ENCODE measurements at places on chromosomes 16 and 17. TPM values are rescaled to one million over a fixed set of nuclear protein-coding genes. Genes with fewer than 3 reads are reported as not detected.
A peak's percentile ranks its signal among the peaks of the same experiment; 100 is the strongest.

The FBF1 gene
- 85.4 TPM for polyA plus RNA-seq

DNA sequence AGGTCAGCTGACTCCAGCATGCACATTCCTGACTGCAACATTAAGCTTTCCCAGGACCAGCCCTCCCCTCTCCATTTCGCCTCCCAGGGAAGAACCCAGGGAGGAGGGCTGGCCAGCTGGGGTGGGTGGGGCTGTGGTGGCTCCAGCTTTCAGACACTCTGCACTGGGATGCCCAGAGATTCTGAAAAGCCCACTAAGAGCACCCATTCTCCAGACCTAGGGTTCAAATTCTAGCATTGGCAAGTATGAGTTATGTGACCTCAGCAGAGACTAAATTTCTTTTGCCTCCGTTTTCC lies 7.8 kb downstream of the DLX3 start:
- no peaks in the 10 kb centered on the region for H3K36me3 ChIP-seq
- H3K4me1 ChIP-seq: no peaks in the 10 kb centered on the region
- H3K27me3 ChIP-seq: no peaks in the 10 kb centered on the region
- DNase-seq: no peak
- H3K4me3 ChIP-seq: no peak overlapping the region

The CHST4 gene
- 0.32 TPM for polyA plus RNA-seq

DNA sequence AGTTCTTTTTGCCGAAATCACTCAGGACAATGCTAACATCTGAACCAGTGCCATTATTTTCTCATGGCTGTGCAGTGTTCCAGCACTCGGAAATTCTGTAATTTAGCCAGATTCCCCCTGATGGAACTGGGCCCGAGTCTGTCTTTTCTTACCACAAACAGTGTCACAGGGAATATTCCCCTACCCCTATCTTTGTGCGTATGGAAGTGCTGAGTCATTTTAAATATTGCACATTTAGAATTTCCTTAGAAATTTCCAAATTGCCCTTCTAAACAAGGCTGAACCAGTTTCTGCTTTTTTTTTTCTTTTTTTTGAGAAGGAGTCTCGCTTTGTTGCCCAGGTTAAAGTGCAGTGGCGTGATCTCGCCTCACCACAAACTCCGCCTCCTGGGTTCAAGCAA lies 88.0 kb upstream of the CREBBP start:
- H3K27ac ChIP-seq: no peak overlapping the region
- DNase-seq: no peak

The UTS2R gene
- polyA plus RNA-seq: 0.32 TPM

- H3K4me3 ChIP-seq: no peak within 1 kb of the TSS
- no peaks in the 10 kb centered on the region for H3K36me3 ChIP-seq
- DNase-seq: no peak
- peaks cover 19% of the 10 kb centered on the region for H3K4me1 ChIP-seq
- H3K27me3 ChIP-seq: no peaks in the 10 kb centered on the region
These were observed at the start of gene LGALS9 for GRCh38 chr17:27630607-27631410. TSS of gene LGALS9 (plus strand) at chr17:27631188. CDS start at chr17:27631266, 78 bp downstream.

DNA sequence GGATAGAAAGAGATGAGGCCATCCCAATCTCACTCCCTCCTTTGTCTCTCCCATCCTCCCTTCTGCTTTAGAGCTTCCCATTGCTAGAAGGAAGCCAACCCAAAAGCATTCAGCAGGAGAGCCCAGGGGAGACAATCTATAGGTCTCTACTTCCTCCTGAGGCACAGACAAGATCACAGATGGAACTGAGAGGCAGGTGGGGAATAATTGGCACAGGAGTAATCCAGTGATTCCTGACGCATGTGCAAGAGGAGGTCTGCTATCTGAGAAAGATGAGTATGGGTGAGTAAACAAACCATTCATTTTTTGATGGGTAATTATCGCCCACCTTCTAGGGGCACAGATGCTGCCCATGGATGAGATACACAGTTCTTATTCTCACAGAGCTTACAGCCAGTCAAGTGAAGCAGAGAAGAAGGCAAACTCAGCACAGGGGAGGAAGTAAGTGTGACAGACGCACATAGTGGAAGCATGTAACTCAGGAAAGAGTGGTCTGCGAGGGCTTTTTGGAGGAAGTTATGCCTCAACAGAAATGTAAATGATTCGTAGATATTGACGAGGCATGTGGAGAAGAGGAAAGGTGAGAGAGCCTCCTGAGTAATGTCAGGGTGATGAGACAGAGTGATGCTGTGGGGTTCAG lies 88.9 kb upstream of the HLF start:
- no peak for DNase-seq
- H3K36me3 ChIP-seq: no peaks in the 10 kb centered on the region
- no peaks in the 10 kb centered on the region for H3K27me3 ChIP-seq
- no peak overlapping the region for H3K27ac ChIP-seq

The CD300A gene
- polyA plus RNA-seq: 3.7 TPM

- no peaks in the 10 kb centered on the region for H3K36me3 ChIP-seq
- no peak overlapping the region for H3K27ac ChIP-seq
- no peaks in the 10 kb centered on the region for H3K27me3 ChIP-seq
- DNase-seq: no peak
- H3K4me3 ChIP-seq: no peak overlapping the region
These were observed 14.5 kb downstream of the ZFHX3 start for GRCh38 chr16:73033271-73033998.

DNA sequence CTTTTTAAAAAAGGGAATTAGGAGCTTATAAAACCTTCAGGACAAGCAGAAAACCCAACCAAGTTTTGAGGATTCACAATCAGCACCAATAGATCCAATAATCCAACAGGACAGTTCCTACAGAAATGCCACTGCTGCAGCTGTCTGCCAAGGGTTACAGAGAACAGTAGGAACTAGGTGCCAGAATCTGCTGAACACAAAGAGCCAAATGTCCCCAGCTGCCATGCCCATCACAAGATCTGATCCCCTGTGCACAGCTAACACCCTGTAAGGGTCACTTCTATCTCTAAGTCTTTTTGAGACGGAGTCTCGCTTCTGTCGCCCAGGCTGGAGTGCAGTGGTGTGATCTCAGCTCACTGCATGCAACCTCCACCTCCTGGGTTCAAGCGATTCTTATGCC lies 262.3 kb downstream of the STX8 start:
- H3K4me1 ChIP-seq: no peaks in the 10 kb centered on the region
- no peak for DNase-seq
- H3K27me3 ChIP-seq: no peaks in the 10 kb centered on the region

DNA sequence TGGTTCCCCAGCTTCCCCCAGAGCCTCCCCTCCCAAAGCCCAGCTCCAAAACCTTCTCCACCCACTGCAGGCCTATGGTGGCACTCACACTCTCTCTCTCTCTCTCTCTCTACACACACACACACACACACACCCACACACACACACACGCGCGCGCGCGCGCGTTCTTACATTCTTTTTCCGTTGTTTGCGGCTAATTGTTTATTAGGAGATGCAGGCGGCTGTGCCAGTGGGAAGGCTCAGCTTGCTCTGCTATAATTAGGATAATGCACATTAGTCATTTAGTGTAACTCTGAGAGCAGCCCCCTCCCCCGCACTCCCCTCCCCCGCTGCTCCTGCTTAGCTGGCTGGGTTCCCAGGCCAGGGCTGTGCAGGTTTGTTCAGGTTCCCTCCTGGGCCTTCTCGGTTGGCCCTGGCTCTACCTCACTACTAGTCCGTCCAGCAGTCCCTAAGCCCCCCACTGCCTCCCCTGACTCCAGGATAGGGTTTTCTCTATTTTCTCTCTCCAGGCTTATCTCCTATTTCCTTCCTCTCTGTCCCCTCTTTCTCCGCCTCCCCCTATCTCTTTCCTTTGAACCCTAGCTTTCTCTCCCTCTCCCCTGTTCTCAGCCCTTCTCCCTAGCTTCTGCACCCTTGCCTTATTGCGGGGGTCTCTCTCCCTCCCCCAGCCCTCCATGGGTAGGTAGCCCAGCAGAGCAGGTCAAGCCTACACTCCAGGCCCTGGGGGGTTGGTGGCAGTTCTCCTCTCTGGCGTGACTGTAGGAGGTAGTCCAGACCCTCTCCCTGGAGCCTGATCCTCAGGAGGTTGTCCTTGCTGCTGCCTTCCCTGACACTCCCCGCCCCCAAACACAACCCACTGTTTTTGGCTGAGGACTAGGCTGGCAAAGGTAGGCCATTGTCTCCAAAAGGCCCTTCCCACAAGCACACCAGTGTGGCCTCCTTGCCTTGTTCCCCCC lies 34.0 kb downstream of the TMEM132E start:
- no peaks in the 10 kb centered on the region for H3K36me3 ChIP-seq
- H3K27ac ChIP-seq: no peak overlapping the region
- no peak overlapping the region for H3K4me3 ChIP-seq
- DNase-seq: peak; percentile 65

DNA sequence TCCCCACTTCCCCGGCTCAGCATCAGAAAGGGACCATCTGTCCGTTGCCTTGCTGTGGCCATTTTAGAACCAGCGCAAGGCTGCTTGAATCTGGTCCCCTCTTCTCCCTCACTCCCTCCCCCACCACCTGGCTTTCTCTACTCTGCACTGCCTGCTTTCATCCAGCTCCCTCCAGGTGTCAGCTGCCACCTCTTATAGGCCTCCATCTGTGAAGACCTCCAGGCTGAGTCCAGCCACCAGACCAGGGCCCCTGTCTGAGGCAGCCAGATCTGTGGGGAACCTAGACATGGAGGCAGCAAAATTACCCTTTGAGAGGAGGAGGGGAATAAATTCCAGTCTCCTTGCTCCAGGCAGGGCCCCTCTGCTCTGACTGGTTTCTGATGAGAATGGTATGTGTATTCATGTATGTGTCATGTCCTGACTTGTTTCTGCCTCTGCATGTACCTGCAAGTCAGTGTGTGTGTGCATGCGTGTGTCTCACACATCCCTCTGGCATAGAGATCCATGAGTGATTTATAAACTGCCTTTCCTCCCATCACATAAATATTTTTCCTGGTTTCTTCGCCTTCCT lies 21.1 kb downstream of the MINK1 start:
- no peak overlapping the region for H3K4me3 ChIP-seq
- no peak for DNase-seq

The KRT14 gene
- 0.37 TPM for polyA plus RNA-seq

DNA sequence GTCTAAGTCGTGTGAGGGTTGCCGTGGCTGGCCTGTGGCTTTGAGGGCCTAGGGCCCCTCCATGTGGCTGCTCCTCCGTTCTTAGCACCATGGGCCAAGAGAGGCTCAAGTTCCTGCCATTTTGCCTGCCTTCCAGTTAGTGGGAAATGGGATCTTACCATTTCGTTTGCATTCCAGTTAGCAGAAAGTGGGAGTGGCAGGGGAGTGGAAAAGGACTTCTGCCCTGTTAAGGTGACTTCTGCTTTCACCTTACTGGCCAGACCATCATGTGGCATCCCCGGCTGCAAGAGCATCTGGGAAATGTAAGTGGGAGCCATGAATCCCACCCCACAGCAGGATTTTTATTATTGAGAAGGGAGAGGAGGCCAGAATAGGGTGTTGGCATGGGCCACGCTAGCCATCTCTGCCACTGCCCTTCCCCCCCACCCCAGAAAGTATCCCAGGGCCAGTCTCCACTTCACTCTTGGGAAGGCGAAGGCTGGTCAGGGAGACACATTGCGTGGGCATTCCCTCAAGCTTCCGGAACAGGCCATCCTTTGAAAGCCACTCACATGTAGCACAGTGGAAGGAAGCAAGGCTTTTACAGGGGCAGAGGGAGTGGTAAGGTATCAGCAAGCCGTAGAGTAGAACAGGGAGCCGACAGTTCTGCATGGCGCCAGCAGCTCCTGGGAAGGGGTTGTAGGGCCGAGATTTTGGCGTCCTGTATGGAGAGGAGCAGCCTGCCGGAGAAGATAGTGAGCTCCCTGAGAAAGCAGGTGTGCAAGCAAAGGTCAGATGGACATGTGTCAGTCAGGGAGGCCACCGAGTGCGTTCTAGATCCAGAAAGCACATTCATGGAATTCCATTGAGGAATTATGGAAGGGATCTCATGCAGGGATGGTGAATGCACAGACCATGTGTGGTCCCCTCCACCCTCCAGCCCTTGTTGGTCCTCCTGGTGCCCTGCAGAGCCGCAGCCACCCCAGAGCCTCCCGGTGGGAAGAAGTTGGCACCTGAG lies 33.4 kb downstream of the CMIP start:
- H3K36me3 ChIP-seq: no peaks in the 10 kb centered on the region
- peaks cover 3% of the 10 kb centered on the region for H3K4me1 ChIP-seq

DNA sequence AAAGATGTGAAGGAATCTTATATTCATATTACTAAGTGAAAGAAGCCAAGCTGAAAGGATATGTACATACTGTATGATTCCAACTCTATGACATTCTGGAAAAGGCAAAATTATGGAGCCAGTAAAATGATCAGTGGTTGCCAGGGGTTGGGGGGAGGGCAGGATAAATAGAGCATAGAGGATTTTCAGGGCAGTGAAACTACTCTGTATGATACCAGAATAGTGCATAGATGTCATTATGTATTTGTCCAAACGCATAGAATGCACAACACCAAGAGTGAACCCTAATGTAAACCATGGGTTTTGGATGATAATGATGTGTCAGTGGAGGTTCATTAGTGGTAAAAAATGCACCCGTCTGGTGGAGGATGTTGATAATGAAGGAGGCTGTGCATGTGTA lies 71.0 kb upstream of the ZNF423 start:
- H3K4me1 ChIP-seq: peaks cover 2% of the 10 kb centered on the region
- DNase-seq: no peak
- H3K27me3 ChIP-seq: no peaks in the 10 kb centered on the region

Data from testis (tissue), 5 donors.